IMR-90 (cell line): ENCODE measurements at places on chromosomes 2 and 18. TPM values are rescaled to one million over a fixed set of nuclear protein-coding genes. Genes with fewer than 3 reads are reported as not detected.

VRK2 gene
- total RNA-seq, result 22.8 and 27.2 TPM in 2 replicates

SERPINB2 gene
- 34.4 and 43.0 TPM in 2 replicates for total RNA-seq

MEP1B gene
- not detected in 2 replicates for total RNA-seq

SPC25 gene
- total RNA-seq, result 2.0 and 5.6 TPM in 2 replicates

GPR39 gene
- 7.2 and 9.0 TPM in 2 replicates for total RNA-seq

SCN9A gene
- 135 and 179 TPM in 2 replicates for total RNA-seq

CRYGD gene
- not detected in 2 replicates for total RNA-seq

INHBB gene
- total RNA-seq, result 0.18 and 0.28 TPM in 2 replicates

ZSWIM2 gene
- total RNA-seq, result 0.28 TPM in 1 of 2 replicates, not detected in the other

ANKRD29 gene
- total RNA-seq, result under 0.01 and 0.18 TPM in 2 replicates

- no peak for DNase-seq
These were observed 92.7 kb downstream of the CSRNP3 start for GRCh38 chr2:165562233-165562632.

- no peak for DNase-seq
These were observed 75.6 kb downstream of the C1QL2 start for GRCh38 chr2:119082821-119083400.

GRCh38 chr2:147844697-147845410 lies at the start of gene ACVR2A:
TSS of gene ACVR2A (plus strand) at chr2:147845029. CDS start at chr2:147845153, 124 bp downstream.
- peak; percentile 28 for DNase-seq

GRCh38 chr18:54888933-54889332 lies 60.7 kb downstream of the RAB27B start:
- DNase-seq, result peak; percentile 79

- no peak for DNase-seq
These were observed 296.9 kb downstream of the KCNJ3 start for GRCh38 chr2:154995361-154995760.

DNA sequence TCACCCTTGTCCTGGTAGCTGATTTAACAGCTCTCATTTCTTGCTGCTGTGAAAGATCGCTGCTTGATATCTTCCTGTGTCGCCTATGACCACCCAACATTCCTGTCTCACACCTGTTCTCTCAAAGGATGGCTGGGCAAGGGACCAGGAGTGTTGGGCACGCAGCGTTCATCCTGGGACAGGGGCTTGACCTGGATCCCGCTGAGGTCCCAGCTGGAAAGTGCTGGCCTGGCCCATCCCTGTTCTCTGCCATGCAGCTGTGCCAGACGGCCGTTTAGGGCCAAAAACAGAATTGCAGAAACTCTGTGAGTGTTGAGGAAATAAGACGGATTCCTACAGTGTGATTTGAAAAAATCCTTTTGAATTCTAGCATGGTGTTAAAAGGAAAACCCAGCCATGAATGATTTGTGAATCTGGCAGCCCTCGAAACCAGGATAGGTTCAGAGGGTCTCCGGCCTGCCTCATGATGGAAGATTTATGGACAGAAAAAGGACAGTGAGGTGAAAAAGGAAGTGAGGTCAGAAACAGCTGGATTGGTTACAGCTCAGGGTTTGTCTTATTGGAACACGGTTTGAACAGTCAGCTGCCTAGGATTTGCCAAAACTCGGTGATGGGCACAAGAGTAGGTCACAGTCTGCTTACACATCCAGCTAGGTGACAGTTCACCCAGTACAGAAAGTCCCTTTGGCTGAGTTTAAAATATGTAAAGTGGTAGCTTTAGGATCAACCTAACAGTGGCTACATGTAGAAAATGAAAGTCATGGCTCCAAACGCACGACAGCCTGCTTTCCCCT lies 164.8 kb downstream of the DCDC2C start:
- no peak for DNase-seq

GRCh38 chr2:218983934-218984238 lies 1.1 kb downstream of the FEV start:
- DNase-seq, result no peak

GRCh38 chr2:195049372-195050031 lies 607.5 kb upstream of the SLC39A10 start:
- DNase-seq, result no peak

- DNase-seq, result no peak
These were observed 464.2 kb upstream of the UBE2E3 start for GRCh38 chr2:180516232-180516631.

DNA sequence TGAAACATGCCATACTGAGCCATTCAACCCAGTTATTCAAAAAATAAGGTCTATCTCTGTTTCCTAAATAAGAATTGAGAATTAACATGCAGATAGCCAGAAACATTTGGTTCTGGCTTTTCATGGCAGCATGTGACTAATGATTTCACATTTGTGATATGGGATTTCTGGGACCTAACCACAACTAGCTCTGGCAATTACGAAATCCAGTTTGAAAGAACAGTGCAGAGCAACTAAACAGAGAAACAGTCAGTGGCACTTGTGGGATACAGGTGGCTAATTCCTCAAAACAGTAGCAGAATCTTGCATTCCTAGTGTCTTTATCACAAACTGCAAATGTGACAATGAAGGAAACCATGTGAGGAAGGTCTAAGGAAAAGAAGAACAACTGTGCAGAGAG lies 637.8 kb upstream of the CHAC2 start:
- peak; percentile 85 for DNase-seq

DNA sequence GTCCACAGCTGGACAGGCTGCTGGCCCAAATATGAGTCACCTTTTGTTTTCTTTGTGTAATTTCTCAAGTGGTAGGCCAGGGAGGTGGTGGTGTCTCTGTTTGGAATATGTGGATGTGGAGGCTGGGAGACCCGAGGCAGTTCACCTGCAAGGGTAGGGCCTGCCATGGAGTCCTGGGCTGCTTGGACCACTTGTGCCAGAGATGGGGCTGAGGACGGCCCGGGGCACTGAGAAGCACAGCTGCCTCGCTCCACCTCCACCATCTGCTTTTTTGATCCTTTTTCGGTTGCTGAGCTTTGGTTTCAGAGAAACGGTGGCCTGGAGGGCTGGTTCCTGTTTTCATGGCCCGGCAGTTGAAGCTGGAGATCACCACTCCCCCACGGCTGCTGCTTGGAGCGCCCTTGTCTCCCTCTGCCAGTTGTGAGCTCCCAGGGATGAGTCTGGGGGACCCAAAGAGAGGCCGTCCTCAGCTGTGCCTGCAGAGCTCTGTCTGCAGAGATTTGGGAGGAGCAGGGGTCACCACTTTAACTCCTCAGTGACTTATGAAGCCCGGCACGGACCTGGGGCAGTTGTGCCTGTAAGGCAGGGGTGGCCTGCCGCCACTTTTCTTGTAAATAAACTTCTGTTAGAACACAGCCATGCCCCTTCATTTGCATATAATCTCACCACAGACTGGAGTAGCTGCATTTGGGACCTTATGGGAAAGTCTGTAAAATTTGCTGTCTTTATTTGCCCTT lies 67.6 kb upstream of the MCFD2 start:
- peak; percentile 75 for DNase-seq

DNA sequence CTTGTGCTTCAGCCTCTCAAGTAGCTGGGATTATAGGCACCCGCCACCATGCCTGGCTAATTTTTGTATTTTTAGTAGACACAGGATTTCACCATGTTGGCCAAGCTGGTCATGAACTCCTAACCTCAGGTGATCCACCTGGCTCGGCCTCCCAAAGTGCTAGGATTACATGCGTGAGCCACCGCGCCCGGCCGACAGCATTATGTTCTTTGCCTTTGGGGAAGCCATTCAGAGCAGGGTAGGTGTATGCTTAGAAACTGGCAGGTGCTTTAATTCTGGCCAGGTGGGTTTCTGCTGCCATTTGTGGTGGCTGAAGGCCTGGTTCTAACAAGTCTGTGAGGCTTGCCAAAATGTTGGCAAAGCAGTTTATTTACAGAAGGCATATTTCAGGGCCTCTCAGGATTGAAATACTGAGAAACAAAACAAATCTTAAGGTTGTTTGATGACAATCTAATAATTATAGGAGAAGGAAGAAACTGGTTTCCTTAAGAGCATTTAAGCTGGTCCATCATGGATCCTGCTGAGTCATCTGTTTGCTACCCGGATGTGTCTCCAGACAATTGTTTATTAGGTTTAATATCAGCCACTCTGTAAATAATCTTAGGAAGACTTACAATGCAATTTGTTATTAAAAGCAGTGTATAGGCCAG lies 16.0 kb downstream of the SLC20A1 start:
- DNase-seq, result no peak
